T47D (cell line): ENCODE measurements at places on chromosomes 5 and 9.

GRCh38 chr9:134957945-134958227 is 40.2 kb upstream of the FCN1 start:
- no peak for DNase-seq

GRCh38 chr5:35012796-35013195 is 35.0 kb downstream of the AGXT2 start:
- no peak for DNase-seq

DNA sequence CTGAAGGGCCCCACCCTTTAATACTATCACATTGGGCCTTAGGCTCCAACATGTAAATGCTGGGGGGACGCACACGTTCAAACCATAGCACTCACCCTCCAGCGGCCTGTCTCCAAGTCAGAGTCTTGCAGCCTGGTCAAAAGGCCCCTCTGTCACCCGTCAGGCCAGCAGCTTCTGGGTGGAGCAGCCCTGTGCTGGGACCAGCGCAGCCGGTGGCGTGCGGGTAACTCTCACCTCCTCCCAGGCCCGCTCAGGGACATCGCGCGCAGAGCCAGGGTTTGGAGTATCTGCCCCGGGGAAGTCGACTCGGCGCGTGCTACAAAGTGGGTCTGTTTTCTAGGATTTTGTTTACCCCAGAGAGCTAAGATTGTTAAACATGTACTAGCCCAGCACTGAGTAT is 93.0 kb upstream of the COL5A1 start:
- no peak for DNase-seq

- no peak for DNase-seq
Measured at GRCh38 chr5:140032296-140032695, 10.8 kb downstream of the NRG2 start.

- no peak for DNase-seq
Measured at GRCh38 chr5:178688551-178688950, 41.9 kb downstream of the ZNF354A start.

DNA sequence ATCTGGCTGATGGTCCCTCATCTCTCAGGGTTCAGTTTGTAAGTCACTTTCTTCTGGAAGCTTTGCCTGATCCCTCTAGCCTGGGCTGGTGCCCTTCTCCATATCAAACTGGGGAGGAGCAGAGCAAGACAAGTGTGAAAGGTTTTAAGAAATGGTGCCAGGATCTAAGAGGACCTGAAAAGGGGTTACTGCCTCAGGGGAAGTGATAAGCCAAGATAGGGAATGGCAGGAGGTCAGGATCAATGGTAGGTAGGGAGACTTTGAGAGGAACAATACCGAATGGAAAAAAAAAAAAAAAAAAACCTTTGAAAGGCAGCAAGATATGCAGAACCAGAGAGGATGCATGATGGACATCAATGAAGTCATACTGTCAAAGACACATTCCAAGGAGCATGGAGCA is 67.5 kb upstream of the TLR4 start:
- DNase-seq: no peak

DNA sequence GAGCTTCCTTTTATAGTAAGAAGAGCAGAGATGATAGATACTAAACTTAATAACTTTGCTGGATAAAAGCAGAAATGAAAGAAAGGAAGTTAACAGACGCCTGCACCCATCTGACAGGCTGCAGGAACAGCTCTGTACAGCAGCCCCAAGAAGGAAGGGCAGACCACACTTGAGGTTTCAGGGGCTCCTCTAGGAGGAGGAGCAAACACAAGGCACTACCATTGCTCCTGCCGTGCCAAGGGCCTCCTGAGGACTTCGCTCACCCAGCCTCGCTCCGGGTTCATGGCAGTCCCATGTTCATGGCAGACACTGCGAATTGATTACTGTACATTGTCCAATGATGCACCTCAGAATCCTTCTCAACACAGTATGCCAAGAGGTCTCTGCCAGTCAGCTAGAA is 85.1 kb downstream of the AMBP start:
- DNase-seq: no peak

DNA sequence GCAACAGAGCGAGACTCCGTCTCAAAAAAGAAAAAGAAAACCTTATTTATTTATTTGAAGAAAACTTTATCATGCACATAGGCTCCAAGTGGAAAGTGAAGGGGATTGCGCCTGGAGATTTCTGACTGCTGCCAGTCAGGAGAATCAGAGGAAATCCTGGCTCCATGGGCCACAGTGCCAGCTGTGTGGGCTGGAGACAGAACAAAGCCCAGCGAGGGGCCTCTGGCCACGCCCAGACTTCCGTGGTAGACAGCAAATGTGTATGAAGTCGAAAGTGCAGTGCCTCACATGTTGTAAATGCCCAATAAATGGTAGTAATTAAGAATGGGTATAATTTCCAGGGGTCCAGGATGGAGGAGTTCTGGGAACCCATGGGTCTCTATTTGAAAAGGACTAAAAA is 75.8 kb upstream of the WWC1 start:
- DNase-seq: no peak

- DNase-seq: peak; percentile 79
Measured at GRCh38 chr5:99032234-99033013, 103.6 kb upstream of the CHD1 start.

DNA sequence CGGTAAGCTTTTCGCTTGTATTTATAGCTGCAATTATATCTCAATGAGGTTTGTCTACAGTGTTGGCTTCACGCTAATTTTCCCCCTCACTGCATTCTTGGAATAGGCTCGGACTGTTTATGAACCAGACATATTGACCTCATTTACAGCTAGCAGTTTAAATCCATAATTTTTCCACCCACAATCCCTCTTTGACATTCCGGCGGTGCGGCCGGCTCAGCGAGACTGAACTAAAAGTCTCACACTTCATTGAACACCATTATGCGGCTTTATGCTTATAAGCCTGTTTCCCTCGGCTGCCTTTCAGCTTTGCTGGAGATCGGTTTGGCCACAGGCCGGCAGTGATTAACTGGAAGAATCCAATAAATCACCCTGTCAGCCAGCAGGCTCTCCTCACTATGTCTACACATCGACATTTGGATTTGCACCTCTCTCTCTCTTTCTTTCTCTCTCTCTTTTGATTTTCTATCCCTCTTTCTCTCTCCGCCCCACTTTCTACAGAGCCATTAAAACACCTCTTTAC is 315.0 kb upstream of the TLE4 start:
- no peak for DNase-seq

- no peak for DNase-seq
Measured at GRCh38 chr5:140345919-140346347, 470 bp downstream of the HBEGF start.

- DNase-seq: no peak
Measured at GRCh38 chr9:127267793-127268525, 3.4 kb downstream of the GARNL3 start.

GRCh38 chr9:105150991-105151685 is 93.3 kb upstream of the SLC44A1 start:
- DNase-seq: no peak

GRCh38 chr5:132222649-132223038 is 5.0 kb downstream of the P4HA2 start:
- no peak for DNase-seq

- DNase-seq: no peak
Measured at GRCh38 chr5:164980480-164980879, 1475.1 kb downstream of the MAT2B start.

- DNase-seq: no peak
Measured at GRCh38 chr5:1356873-1357787, 12.2 kb upstream of the CLPTM1L start.

GRCh38 chr5:83516377-83516776 is 44.8 kb downstream of the VCAN start:
- no peak for DNase-seq

DNA sequence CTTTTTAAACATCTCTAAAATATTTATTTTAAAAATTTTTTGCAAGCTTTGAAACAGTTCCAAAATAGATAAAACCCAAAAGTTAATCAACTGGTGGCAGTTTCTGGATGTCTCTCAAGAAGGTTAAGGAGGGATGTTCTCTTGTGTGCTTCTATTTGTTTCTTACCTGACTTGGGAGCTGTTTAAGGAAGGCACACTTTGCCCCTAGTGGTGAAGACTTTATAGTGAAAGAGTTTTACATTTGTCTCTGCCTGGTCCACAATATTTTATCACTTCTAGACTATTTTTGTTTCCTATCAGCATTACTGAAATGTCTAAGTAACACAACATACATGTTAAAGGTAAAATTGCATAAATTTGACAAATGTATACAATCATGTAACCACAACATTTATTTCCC is 552.8 kb downstream of the SEMA5A start:
- no peak for DNase-seq

DNA sequence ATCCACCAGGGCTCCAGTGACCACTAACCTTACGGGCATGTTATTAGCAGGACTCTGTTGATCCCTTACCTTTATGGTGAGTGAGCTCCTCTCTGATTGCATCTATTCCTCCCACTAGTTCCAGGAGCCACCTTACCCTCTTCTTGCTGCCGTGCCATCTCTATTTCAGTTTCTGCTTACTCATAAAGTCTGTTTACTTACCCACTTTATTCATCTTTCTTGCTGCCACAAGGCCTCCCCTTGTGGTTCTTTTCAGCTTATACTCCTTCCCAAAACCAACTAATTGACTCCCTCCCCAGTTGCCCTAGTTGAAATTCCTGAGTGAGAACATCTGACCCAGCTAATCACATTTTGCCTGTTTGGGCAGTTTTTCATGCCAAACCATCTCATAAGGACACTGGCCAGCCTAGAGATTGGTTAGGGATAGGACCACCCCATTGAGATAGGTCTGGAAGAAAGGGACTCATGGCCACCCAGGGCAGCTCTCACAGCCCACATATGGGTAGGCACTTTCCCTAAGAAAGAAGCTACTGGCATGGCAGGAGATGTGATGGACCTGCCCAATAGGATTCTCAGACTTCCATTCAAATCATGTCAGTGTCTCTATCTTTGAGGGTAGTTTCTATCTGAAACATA is 412.7 kb downstream of the EFNA5 start:
- no peak for DNase-seq

GRCh38 chr5:168780888-168781287 is 201.7 kb upstream of the PANK3 start:
- no peak for DNase-seq

- no peak for DNase-seq
Measured at GRCh38 chr5:37882636-37883035, 42.8 kb upstream of the GDNF start.

- DNase-seq: no peak
Measured at GRCh38 chr9:134424818-134425217, 98.6 kb downstream of the RXRA start.

DNA sequence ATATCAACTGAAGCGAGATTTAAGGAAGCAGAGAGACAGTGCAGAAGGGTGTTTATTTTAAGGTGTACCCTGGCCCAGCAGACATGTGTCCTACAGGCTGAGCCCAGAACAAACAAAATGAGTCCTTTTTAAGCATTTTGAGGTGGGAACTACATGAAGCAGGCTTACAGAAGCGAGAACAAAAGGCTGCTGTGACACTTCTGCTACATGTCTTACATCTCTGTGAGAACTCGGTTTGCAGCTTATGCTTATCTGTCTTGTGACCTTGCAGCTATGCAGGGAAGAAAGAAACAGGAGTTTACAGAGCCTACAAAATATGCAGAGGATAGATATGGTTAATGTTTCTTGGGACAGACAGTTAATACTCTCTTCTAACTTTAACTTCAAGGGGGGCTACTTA is 295.9 kb downstream of the CEMIP2 start:
- DNase-seq: no peak

- DNase-seq: no peak
Measured at GRCh38 chr5:76947082-76947503, 5.8 kb upstream of the CRHBP start.

GRCh38 chr9:135879237-135879601 is 28.1 kb downstream of the CAMSAP1 start:
- no peak for DNase-seq

GRCh38 chr9:132511191-132511999 is 71.0 kb upstream of the BARHL1 start:
- no peak for DNase-seq

DNA sequence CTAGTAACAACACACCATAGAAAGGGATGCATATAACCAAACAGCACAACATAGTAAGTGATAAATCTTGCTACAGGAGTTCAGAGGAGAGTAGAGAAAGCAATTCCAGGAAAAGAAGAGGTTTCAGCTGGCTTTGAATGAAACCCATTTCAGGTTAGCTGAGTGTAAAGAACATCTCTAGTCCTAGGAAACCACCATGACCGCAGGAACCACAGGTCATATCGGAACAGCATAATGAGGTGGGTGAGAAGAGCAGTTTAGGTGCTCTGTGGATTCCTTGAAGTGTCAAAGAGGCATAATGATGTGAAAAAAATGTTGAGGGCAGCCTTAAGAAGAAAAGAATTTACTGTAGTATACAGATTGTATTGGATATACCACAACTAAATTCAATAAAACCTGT is 507.5 kb downstream of the MTRR start:
- no peak for DNase-seq

DNA sequence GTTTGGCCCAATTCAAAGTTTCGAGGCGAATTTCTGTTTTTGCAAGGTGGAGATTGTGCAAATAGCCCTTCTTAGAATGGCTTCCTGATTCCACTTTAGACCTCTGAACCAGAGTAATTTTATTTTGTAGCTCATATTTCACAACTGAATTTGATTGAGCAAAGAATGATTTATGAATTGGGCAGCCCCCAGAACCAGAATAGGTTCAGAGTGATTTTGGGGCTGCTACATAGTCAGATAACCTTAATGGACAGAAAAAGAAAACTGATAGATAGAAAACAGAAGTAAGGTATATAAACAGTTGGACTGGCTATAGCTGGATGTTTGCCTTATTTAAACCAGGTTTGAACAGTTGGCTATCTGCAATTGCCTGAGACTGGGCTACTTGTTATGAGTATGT is 156.6 kb downstream of the YIPF5 start:
- DNase-seq: no peak

- no peak for DNase-seq
Measured at GRCh38 chr5:145056800-145057199, 778.3 kb downstream of the PRELID2 start.

DNA sequence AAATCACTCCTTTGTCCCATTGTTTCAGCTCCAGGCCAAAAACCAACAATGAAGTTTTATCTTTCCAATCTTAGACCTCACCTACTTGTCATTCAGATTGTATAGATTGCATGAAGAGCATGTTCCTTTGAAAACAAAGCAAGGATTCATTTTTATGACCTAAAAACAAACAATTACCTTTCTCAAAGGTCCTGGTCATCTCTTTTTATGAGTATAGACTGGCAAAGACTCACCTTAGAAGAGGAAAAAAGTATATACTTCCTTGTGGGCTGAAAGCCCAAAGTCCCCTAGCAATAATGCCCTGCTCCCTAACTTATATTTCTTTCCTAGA is 28.4 kb upstream of the TLE1 start:
- DNase-seq: peak; percentile 61

GRCh38 chr9:121604242-121604641 is 47.2 kb upstream of the DAB2IP start:
- no peak for DNase-seq

GRCh38 chr9:78149702-78150291 is 86.1 kb upstream of the CEP78 start:
- no peak for DNase-seq

- DNase-seq: no peak
Measured at GRCh38 chr9:124808246-124808956, 31.5 kb downstream of the OLFML2A start.

DNA sequence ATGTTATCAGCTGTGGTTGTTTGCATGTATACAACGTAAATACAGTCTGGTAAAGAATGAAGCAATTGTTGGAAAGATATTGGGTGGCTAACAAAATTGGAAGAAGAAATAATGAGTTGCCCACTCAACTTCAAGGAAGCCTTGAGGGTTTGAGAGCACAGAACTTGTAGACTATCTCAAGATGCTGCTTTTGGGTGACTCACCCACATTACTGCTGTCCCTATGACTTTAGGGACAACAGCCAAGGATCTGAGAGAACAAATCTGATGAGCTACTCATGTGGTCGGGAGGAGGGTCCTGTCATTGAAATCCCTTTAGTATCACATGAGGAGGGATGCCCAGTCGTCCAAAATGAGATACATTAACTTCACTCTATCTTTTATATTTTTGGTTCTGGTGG is 261.8 kb downstream of the GAS1 start:
- DNase-seq: no peak
